ENCODE measurements at places on chromosomes 6 and 20.

DNA sequence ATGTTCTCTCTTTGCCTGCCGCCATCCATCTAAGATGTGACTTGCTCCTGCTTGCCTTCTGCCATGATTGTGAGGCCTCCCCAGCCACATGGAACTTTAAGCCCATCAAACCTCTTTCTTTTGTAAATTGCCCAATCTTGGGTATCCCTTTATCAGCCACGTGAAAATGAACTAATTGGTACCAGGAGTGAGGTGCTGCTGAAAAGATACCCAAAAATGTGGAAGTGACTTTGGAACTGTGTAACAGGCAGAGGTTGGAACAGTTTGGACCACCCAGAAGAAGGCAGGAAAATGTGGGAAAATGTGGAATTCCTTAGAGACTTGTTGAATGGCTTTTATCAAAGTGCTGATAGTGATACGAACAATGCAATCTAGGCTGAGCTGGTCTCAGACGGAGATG, 694.9 kb downstream of the FRK start:
- no peak for DNase-seq

GRCh38 chr20:49740807-49741206, 27.1 kb upstream of the B4GALT5 start:
- no peak for DNase-seq

DNA sequence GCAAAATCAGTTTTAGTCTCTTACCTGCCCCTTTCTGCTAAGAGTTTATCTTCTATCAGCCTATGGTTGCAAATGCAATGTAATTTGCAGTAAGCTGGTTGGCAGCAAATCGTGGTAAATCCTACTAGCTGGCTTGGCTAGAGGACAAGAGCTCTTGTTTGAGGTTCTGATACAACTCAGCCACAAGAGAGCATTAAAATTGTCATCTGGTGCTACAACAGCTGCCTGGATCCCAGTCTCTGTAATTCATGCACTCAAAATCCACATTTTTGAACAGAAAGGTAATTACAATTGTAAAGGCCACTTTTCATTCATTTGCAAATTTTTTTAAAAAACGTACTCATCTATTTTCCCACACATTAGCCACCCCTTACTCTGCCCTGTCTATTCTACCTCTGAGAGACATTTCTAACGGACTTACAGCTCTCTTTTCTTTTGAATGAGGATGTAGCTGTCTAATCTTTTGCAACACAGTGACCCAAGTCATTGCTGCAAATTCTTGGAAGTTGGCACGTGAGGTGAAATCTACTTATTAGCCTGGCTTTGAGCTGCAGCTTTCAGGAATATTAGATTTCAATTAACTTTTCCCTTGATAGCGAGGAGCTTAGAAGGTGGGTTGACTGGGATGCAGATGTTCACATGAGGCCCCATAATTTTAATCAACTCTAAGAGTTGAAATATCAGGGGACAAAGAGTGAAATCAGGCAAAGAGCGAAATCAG, 54.0 kb upstream of the FAM184A start:
- no peak for DNase-seq

DNA sequence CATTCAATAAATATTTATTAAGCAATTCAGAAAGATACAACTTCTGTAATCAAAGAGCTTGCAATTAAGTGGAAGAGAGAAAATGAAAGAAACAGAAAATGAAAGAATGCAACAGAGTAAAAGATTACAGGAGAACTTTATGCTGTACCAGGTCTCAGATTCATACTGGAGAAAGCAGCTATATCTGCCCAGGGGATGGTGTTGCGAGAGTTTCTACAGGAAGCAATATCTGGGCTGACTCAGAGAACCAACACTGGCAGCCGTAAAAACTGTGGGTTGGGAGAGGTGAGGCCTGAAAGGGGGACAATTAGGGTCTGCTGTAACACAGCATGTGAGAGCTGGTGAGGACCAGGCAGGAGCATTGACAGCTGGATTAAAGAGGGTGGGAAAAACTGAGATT, 256.7 kb upstream of the TCF21 start:
- DNase-seq: no peak

DNA sequence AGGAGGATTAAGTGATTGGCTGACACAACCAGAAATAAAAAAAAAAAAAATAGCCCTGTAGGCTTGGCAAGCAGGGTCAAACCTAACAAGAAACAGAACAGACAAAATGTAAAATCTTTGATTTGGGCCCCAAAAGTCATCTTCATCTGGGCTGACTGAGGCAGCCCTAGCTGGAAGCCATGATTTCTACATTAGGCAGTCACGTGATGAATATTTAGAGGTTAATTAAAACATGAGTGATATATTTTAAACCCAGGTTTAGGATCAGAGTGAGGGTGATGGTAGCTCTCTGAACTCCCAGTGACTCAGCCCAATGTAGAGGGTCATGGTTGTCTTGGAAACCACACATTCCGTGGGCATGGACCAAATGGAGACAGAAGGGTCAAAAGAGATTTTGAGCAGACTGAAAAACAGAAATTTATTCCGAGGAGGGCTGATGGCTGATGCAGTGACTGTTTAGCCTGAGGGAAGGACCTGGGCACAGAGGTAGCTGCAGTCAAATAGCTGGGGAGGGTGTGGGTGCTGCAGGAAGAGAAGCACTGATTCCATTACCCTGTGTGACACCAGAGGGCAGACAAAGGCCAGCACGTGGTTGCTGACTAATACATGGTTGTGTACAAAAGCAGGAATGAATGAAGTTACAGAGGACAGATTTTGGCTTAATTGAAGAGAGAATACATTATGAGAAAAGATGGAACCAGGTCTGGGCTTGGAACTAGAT, 573.1 kb upstream of the CHD6 start:
- no peak for DNase-seq

DNA sequence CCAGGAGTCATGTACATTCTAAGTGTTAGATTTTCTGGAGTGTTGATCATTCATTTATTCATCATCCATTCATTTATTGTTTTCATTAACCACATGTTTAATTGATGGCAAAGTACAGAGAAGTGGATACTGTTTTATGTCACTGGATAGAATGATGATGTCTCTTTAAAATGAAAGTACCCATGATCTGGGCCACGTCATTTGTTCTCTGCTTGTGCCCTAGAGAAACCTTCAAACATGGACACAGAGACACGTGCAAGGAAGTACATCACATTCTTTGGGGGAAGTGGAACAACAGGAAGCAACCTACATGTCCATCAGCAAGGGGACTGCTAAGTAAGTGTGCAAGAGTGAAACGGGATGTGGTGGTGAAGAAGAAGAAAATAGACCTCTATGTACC, 75.8 kb upstream of the TSHZ2 start:
- DNase-seq: no peak

DNA sequence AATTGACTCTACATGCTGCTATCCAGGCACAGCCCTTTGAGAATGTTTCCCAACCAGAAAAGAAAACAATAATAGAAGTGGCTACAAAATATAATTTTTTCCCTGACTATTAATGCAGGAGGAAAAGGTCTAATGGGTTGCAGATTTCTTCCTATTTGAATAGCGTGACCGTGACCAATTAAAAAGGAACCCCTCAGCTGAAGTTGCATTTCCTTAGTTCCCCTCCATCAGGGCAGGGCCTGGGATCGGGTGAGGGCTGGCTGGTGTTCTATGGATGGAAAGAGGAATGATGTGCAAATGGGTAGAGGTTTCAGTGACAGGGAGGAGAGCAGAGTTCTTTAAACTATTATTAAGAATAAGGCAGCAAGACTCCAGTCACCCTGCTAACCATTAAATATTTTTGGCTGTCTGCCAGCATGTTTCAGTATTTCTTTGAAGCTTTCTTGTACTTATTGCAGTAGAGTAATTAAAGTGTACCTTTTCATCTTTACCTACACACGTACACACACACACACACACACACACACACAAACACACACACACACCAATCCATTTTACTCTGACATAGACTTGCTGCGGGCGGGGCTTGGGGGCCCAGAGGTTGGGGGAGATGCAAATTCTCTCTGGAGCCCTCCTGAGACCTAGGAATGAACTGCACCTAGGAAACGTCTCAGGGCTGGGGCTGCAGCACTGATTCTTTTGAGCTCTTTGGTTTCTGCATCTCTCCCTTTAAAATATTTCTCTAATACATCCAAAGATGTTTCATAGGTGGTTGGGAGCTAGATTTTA, 154.8 kb upstream of the SLC35B3 start:
- no peak for DNase-seq

GRCh38 chr6:51913265-51913664, 174.1 kb downstream of the PKHD1 start:
- no peak for DNase-seq

DNA sequence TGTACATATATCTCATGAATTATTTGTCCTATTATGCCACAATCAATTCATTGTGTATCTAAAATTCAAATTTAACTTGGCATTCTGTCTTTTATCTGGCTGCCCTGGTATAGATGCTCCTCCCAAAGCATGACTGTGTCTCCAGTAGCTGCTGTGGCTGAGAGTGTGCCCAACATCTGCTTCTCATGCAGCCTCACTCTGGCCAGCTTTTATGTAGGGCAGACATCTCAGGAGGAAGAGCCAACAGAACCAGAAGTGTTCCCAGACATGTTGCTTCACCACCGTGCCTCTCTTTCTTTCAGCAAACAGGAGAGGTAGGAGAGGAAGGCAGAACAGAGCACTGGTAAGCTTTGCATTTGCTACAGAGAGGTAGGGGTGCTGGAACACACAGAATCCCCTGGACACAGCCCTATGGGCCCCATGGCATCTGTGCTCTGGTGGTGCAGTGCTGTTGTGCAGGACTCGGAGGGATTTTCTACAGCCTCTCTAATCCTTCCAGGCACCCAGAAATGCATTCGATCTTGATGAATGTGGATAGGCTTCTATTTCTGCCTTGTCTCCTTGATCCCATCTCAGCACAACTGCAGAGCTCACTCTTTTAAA, 637.1 kb downstream of the UTRN start:
- DNase-seq: no peak

DNA sequence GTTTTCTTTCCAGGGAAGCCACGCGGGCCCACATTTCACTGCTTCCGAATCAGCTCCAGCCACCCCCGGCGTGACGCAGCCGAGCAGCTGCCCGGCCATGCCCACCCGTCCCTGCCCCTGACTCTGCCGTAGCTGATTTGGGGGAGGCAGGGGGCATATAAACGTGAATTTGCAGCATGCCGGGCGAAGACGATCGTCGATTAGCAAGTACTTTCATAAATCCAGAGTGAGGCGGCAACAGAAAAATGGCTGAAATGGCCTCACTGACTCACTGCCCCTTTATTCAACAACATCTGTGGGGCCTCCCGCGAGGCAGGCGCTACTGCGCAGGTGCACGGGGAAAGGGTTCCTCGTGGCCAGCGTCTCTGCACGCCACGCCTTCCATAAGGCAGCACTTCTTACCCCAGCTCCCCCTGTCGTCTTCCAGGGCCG, 118.0 kb downstream of the DLL1 start:
- no peak for DNase-seq

- no peak for DNase-seq
These were observed 108.4 kb downstream of the HUS1B start for GRCh38 chr6:548517-548916.

GRCh38 chr6:3151691-3152090, 5.7 kb downstream of the TUBB2A start:
- no peak for DNase-seq

DNA sequence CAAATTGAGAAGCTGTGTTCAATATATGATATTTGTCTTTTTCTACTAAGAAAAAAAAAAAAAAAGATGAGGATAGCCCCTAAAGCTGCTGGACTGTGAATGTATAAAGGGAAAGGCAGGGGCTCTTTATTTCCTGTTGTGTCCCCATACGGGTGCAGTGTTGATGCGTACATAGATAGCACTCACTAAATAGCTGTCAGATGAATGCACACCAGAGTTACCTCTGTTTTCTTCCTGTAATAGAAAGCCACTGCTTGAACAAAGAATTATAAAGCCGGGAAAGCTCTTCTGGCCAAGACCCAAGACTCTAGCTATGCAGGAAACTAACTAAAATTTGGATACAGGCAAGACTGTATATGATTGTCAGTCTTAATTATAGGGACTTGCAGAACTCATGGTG, 260.0 kb downstream of the FARS2 start:
- no peak for DNase-seq

GRCh38 chr6:141152951-141153350, 979.8 kb upstream of the GJE1 start:
- DNase-seq: no peak

GRCh38 chr20:49395183-49395582, 87.3 kb downstream of the KCNB1 start:
- no peak for DNase-seq

DNA sequence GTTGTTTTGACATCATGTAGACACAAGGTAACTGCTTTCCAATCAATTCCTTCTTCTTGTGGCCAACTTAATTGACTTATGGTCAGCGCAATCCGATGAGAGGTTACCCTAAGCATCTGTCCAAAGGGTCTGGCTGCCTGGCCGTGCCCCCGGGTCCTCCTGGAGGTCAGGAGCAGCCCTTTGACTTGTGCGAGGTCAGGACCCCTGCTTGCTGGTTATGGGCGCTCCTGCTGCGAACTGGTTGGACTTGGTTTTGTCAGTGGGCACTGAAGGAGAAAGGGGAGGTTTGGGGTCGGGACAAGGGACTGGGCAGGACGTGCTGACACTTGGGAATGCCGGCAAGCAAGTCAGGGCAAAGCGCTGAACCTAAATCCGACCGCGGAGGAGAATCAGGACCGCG, 215.6 kb downstream of the QKI start:
- no peak for DNase-seq

GRCh38 chr6:41818271-41819054, 31.0 kb downstream of the TOMM6 start:
- DNase-seq: no peak

DNA sequence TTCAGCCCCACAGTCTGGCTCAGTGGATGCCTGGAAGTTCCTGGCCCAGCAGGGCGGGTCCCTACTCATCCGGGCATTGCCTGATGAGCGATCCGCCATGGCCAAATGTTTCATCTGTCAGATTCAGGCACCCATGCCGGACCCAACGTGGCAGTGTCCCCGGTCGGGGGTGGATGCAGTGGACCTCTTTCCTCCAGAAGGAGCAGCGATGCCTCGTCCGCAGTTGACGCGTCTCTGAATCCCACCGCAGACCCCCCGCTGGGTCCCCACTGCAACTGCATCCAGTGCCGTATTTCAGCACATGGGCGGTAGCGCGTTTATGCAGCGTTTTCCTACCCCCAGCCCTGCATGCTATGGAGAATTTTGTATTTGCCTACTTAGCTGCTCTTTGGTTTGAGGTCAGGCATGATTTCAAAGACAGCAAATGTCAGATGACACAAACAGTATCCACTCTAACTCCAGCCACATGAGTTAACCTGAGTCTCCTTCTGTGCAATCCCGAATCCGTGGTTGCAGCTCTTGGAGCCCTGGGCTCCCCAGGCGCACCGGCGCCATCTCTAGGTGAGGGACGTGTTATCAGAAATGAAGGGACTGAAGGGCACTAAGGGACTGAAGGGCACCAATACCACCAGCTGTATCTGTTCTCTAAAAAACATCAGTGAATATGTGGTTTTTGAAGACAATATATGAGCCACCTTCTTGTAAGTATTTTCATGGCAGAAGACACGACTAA, 72.6 kb upstream of the THBS2 start:
- DNase-seq: no peak

- DNase-seq: no peak
These were observed 24.6 kb downstream of the DSTN start for GRCh38 chr20:17594443-17594842.

GRCh38 chr6:4474810-4475209, 301.4 kb upstream of the CDYL start:
- no peak for DNase-seq

GRCh38 chr6:36633915-36634314, 39.8 kb downstream of the SRSF3 start:
- no peak for DNase-seq

- DNase-seq: no peak
These were observed 286.5 kb upstream of the PRND start for GRCh38 chr20:4435225-4435624.

All from cortex of kidney (tissue), 1 donor.